ENCODE measurements at places on chromosomes 5 and 9.

- DNase-seq: no peak
These were observed 174.4 kb upstream of the RGMB start for GRCh38 chr5:98599016-98599415.

GRCh38 chr9:21589344-21590056 lies 107.4 kb upstream of the IFNE start:
- DNase-seq: no peak

DNA sequence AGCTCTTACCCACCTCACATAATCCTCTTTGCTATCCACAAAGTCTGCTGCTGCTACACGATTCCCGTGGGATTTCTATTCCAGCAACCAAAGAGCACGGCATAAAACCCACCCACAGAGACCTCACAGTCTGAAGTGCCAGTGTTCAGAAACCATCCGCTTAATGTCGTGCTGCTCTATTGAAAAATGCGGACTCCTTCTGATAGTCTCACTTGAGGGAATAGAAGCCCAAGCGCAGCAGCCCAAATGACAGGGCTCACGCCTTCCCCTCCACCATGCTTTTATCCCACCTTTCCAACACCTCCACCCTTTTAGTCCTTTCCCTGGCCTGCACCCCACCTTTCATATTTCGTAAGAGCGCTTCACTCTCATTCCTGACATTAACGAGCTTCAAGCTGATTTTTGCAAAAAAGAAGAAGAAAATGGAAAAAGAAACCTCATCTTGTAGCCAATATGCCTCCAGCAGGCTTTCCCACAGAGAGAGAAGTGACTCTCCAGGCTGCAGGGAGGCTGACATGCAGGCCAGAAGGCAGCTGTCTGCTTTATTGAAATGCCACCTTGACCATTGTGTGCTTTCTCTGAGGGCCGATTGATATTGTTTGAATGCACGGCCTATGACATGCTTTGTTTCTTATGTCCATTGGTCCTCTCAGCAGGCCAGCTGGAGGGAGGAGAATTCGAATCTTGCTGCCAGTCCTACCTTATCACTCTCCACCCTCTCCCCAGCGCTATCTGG lies 70.6 kb upstream of the PCSK1 start:
- no peak for DNase-seq

DNA sequence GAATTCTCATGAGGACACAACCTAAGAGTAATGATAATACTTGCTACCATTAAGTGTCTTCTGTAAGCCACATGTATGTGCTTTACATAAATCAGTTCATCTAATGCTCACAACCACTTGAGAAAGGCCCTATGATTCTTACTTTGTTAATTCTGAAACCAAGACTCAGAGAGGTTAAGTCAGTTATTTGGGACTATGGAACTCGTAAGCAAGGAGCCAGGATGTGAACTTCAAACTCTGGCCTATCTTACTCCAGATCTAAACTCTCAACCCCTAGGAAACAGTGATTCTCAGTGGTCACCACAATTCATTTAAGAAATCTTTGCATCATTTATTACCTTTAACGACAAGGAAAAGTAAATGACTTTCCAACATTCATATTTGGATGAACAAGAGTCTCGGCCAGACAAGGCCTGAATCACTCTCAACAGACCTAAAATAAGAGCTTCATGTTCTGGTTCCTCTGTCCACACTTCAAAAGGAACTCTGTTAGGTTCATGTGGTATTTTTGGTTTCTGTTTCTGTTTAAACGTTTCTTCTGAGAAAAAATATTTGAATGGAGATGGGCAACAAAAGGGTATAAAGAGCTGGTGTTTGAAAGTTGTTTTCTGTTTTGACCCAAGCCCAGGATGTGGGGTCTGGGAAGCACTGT lies 104.8 kb downstream of the LPAR1 start:
- DNase-seq: no peak

GRCh38 chr5:8714861-8715260 lies 831.0 kb downstream of the SEMA5A start:
- no peak for DNase-seq

DNA sequence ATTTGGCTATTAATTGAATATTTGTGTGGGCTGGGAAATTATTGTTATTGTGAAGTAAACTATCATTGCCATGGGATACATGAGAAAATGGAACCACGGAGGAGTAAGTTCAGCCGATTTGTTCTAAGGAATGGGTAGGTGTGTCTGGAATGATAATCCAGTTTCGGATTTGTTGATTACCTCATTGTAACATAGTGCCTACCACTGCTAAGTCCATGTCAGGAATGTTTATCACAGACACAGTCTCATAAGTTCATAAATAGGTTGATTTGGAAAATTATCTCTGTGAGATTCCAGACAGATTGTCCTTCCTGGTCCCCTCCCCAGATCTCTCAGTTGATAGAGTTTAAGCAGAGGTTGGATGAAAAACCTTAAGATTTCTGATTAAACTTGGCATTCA lies 78.1 kb upstream of the MAST4 start:
- DNase-seq: peak; percentile 40

DNA sequence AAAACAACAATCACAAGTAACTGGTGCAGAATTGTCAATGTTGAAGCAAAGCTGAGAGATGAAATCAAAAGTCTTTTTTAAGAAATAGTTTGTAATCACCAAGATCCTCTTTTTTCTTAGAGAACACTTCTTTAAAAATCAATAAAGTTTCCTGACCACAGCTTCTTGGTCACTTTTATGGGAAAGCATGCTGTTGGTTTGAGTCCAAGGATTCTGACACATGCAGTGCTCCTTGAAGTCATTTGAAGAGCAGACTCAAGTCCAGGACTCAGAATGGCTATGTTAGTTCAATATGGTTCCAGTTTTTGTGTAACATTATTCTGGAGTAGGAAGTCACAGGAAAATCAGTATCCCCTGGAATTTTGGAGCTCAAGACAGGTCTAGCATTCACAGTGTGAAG lies 480.6 kb downstream of the NR2F1-AS1 start:
- DNase-seq: no peak

- DNase-seq: no peak
These were observed 260.2 kb upstream of the PPP1R2B start for GRCh38 chr5:156589946-156590216.

DNA sequence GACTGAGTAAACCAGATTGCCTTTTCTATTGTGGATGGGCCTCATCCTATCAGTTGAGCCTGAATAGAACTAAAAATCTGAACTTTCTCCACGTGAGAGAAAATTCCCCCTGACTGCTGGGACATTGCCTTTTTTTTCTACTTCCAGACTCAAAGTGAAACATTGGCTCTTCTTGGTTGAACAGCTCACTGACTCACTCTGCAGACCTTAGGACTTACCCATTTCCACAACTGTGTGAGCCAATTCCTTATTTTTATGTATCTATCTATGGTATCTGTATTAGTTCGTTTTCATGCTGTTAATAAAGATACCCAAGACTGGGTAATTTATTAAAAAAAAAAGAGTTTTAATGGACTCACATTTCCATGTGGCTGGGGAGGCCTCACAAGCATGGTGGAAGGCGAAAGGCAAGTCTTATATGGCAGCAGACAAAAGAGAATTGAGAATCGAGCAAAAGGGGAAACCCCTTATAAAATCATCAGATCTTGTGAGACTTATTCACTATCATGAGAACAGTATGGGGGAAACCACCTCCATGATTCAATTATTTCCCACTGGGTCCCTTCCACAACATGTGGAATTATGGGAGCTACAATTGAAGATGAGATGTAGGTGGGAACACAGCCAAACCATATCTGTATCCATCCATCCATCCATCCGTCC lies 306.7 kb upstream of the SLC24A2 start:
- DNase-seq: no peak

GRCh38 chr5:145945620-145946111 lies 9.3 kb downstream of the SH3RF2 start:
- DNase-seq: no peak

GRCh38 chr9:128072144-128073021 lies 4.4 kb downstream of the SLC25A25 start:
- DNase-seq: peak; percentile 50

DNA sequence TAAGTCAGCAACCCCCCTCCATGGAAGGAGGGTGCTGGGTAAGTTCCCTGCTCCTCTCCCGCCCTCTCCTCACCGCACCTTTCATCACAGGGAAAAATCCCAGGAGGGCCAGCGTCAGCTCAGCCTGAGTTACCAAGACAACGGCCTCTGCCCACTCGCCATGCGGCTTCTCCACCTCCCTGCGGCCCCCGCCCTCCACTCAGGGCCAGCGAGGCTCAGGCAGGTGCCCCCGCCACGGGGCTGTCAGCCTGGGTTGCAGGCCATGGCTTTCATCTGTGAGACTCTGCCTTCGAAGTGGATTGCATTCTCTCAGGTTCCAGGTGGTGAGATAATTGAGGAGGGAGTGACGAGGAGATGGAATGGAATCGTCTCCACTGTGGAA lies 27.2 kb upstream of the LAMC3 start:
- DNase-seq: no peak

DNA sequence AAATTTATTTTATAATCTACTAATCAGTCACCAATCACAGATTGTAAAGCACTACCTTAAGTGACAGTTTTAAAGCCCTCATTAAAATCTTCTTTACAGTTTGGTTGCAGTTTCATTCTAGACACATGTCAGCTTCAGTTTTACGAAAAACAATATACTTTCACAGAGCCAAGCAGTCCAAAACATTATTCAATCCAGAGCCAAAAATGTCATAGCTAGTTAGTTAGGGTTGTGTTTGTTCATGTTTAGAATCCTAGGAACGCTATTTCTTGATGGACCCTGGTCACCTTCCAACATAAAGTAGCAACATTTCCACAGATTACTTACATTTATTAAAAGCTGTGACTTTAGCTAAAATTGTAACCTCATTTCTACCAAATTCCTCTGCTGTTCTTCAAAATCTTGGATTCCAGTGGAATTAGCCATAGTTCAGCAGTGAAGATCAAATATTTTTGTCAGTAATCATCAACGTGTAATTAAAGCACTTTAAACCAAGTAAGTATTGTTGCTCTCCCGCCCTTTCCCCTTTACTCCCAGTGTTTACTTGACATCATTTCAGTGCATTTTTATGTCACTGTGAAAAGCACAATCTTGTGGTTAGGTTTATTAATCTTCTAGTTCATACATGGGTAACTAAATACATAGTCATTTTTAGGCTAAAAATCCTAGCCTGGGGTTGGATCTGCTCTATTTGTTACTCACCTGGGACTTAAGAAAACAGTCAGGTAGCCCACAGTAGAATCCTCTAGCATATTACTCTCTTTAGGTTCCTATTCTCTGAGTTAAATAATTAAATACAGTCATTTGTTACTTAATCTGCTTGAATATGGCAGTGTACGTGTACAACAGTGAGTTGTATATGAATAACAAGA lies 74.3 kb downstream of the NIPBL start:
- peak; percentile 63 for DNase-seq

- DNase-seq: peak; percentile 73
These were observed 222.2 kb downstream of the AOPEP start for GRCh38 chr9:94948567-94949235.

GRCh38 chr9:7118633-7119032 lies 360.9 kb downstream of the KDM4C start:
- peak; percentile 38 for DNase-seq

DNA sequence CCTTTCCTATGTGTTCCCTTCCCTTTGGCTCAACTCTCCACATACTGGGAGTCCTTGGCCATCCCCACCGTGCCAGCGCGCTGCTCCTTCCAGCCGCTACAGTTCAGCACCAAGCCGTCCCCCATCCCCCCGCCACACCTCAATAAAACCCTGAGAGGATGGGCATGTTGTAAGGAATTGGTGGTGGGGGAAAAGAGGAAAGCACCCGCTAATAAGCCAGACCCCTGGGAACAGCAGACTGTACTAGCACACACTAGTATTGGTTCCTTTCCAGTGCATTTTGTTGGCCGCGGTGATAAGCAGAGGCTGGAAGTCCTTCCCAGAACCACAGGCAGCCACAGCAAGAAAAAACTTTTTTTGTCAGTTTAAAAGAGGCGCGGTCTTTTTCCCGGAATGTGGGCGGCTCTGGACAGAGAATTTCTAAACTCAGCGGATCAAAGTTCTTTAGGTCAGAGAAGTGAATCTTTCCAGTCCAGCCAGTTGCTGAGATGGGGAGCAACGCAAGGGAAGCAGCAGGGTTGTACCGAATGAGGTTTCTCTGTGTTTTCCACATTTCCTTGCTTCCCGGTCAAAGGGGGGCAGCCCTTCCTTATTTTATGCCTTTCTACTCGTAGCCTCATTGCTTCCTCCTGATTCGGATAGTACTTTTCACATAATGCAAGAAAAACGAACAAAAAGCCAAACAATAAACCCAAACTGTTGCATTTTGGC lies 2.1 kb downstream of the CHSY3 start:
- no peak for DNase-seq

- no peak for DNase-seq
These were observed 3.5 kb downstream of the NFX1 start for GRCh38 chr9:33293782-33294181.

DNA sequence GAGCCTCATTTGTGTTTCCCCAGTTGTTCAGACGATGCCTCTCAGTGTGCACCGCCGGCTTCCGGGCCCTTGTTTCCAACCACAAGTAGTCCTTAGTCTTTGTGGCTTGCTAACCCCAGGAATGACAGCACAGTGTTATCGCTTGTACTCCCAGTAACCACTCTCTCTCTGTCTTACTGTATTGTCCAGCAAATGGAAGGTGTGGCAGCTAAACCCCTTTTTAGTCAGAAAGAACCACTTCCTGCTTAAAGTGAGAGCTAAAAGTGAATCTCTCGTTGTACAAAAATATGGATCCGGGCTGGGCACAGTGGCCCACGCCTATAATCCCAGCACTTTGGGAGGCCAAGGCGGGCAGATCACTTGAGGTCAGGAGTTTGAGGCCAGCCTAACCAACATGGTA lies 61.3 kb downstream of the ENC1 start:
- DNase-seq: no peak

DNA sequence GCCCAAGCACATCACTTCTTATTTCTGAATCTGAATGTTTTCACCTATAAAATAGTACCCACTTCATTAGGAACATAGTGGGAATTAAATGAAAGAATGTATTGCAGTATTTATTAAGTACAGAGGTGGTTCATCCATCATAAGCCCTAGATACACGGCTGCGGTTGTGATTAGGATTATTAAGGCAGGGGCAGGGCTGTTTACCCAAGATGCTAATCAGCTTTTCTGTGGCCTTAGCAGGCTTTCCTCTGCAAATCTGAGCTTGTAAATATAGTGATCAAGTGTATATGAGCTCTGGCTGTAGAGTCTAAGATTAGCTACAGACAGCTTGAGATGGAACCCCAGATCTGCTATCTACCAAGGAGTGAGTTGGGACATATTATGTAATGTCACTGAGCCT lies 124.1 kb upstream of the ADRA1B start:
- DNase-seq: no peak

GRCh38 chr5:10607666-10608073 lies 43.8 kb downstream of the ANKRD33B start:
- no peak for DNase-seq

DNA sequence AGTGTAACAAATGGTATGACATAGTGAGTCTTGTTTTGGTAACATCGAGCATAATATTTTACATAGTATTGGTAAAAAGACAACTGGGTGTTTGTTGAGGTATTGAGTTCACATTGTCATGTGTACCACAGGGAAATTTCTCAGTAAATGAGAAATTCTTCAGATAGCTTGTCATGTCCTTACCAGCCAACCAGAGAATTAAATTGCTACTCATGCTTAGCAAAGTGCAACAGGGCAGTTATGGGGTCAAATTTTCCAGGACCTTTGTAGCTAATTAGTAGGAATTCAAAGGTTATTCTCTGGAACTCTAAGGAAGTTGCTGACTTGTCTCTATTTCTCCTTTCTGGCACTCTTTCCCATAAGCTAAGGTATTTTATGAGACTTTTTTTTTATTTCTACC lies 595.7 kb downstream of the EFNA5 start:
- no peak for DNase-seq

- DNase-seq: peak; percentile 15
These were observed 40.9 kb downstream of the NFIB start for GRCh38 chr9:14272927-14273528.

Data from bronchial epithelial cell (primary cell).